ENCODE measurements at places on chromosomes 5 and 9.

GRCh38 chr5:122073864-122074263 lies 4.2 kb downstream of the LOX start:
- DNase-seq: no peak

GRCh38 chr9:105296877-105297287 lies 52.4 kb downstream of the SLC44A1 start:
- DNase-seq: no peak

- no peak for DNase-seq
Measured at GRCh38 chr5:53482717-53483638, 2.5 kb downstream of the FST start.

GRCh38 chr5:145204743-145205142 lies 630.4 kb downstream of the PRELID2 start:
- no peak for DNase-seq

- DNase-seq: no peak
Measured at GRCh38 chr5:114380721-114381120, 18.9 kb downstream of the KCNN2 start.

DNA sequence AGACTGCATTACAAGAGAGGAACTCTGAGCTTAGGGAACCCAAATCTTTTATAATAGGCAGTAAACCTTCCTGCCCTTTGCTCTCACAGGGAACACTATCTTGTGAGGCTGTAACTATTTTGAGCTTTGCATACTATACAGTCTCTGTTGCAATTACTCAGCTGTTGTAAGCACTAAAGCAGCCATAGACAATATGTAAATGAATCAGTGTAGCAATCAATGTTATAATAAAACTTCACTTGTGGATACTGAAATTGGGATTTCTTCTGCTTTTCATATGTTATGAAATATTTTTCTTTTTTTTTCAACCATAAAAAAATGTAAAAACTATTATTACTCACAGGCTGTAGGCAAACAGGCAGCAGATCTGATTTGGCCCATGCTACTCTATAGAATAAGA lies 16.7 kb upstream of the UBQLN1 start:
- no peak for DNase-seq

DNA sequence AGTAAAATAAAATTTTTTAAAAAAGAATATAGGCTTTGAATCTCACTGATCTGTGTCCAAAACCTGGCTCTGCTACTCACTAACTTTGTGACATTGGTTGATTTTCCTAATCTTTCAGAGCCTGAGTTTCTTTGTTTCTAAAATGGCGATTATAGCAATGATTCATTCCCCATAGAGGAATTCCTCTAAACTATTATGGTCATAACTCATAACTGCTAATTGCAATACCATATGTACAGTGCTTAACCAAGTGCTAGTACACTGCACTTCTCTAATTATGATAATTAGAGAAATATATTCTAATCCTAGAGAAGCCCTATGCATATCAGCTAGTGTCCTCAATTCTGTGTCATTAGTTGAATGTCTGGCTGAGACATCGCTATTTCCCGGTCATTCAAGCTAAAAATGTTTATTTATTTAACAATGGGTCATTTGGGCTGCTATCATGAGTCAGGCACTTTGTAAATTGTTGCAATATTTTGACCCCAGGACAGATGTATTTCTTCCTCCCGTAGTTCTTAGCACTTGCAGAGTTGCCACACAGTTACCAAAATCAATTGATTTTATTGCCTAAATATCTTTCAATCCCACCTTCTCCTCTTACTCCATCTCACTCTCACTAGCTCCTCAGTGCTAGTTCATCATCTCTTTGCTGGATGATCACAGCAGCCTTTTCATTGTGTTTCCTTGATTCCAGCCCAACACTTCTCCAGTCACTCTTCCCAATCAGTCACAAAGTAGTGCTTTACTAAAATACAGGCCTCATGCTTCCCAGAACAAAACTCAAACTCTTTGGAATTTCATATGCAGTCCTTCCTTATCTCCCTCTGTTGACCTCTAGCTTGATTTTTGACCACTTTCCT lies 200.9 kb upstream of the PAPPA start:
- no peak for DNase-seq

DNA sequence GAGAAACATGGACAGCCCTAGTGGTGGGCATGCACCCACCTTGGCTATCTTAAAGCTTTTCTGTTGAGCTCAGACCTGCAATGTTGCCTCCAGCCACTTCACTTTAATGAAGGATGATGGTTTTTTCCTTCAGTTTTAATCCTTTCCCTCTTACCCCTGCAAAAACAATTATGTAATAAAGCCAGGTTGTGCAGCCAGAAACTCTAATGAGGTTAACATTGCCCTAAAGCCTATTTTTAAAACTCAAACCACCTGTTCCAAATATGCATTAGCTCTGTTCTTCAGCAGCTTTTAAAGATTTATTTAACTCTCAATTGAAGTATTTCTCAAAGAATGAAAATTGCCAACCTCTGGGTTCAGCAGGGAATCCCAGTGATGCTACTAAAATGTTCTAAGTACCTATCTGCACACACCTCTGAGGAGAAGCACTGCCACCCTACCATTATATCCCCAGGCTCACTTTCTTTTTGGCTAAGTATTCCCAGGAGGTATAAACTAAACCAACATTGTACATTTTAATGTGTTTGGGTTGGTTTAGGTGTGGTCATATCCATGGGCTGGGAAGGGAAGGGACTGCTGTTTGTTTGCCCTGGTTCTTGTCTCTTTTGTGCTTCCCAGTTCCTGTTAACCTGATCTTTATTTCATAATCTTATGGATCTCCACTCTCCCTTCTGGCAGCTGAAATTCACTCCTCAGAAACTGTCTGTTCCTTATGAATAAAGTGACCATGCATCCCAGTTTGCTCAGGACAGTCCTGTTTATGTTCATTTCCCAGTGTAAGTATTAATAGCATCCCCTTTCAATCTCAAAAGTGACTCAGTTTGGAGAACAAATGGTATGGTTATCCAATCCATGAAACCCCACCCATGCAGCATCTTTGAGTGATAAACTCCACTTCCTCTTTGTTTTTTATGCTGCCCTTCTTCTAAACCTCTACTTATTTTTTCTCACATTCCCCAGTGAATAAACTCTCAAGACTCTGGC lies 251.7 kb downstream of the RAB3C start:
- no peak for DNase-seq

GRCh38 chr5:89968958-89969381 lies 440.6 kb downstream of the CETN3 start:
- no peak for DNase-seq

DNA sequence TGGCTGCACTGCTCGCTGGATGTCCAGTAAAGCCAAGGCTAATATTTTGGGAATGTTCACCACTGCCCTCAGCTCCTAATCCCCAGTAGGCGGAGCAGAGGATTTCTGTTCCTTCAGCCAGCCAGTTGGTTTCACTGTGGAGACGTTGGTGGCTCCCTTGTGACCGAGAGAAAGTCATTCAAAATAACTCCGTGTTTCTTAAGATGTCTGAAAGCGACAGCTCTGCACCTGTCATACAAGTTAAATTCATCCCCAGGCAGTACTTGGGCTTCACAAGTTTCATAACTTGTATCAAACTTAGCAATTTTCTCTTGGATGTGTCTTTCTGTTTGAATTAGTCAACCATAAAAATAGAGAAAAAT lies 382 bp upstream of the CDKN2B start:
- DNase-seq: no peak

GRCh38 chr9:36968574-36969215 lies 65.4 kb downstream of the PAX5 start:
- no peak for DNase-seq

DNA sequence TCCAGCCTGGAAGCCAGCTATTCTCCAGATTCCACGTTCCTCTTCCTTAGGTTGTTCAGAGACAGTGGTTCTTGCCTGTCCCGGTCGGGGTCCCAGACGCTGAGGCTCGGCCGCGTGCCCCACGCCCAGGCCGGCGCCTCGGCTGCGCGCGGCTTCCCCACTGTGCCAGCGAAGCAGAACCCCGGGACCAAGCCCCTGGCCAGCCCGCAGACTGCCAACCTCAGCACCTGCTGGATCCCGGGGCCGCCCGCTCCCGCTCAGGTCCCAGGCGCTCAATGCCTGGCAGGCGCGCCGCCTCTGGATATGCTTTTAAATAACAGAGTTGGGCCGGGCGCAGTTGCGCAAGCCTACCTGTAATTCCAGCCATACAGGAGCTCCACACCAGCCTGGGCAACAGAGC lies 195.5 kb downstream of the MAN2A1 start:
- no peak for DNase-seq

DNA sequence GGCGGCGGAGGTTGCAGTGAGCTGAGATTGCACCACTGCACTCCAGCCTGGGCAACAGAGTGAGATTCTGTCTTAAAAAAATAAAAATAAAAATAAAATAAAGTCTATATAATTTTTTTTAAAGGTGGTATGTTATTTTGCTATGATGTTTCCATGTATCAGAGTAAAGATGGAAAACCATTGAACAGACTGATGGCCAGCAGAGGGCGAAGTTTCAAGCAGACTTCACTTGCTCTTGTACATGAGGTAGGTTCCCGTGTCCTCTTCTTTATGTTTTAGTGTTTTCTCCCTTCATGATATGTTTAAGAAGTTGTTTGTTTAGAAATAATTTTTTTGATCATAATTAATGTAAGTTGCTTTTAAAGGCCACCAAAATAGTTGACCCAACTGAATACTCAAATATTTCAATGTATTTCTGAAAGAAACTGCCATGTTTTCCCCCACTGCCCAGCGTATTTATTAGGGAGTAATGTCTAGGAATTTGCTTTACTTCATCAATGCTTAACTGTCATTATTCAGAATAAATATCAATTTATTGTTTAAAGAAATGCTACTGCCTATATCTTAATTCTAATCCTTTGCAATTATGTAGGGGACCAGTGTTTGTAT lies 146.4 kb downstream of the HACD4 start:
- DNase-seq: no peak
